ENCODE measurements at places on chromosomes 5 and 9. TPM values are rescaled to one million over a fixed set of nuclear protein-coding genes. Genes with fewer than 3 reads are reported as not detected.

The PTPRD gene
- total RNA-seq, result 4.9 TPM

GRCh38 chr5:57482671-57483106, at the start of gene ACTBL2:
Gene ACTBL2, minus strand, starts transcription at chr5:57482811. Its CDS starts 104 bp downstream, at chr5:57482707.
- no peak for DNase-seq

The ASPN gene
- 13.5 TPM for total RNA-seq

- DNase-seq, result no peak
These were observed 90.0 kb downstream of the ANKRD33B start for GRCh38 chr5:10653751-10654400.

GRCh38 chr9:84593352-84593751, 76.2 kb upstream of the NTRK2 start:
- no peak for DNase-seq

DNA sequence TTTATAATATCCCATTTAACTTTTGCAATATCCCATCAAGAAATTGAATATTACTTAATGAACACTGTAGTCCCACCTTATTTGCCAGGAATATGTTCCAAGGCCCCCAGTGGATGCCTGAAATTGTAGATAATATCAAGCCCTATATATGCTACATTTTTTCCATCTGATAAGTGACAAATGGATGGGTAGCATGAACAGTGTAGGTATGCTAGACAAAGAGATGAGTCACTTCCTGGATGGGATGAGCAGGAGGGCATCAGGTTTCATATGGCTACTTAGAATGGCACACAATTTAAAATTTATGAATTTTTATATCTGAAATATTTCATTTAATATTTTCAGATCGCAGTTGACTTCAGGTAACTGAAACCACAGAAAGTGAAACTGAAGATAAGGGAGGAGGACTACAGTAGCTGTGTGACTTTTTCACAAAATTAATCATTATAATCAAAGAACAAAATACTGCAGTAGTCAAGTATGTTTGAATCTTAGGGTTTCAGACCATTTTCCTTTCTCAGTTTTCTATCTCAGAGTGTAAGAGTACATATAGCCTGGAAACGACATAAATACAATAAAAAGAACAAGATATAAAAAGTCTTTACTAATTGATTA, 636.4 kb upstream of the ARRDC3 start:
- no peak for DNase-seq

The RNF208 gene
- total RNA-seq, result 14.5 TPM

GRCh38 chr9:34707130-34707529, 2.8 kb downstream of the CCL21 start:
- no peak for DNase-seq

DNA sequence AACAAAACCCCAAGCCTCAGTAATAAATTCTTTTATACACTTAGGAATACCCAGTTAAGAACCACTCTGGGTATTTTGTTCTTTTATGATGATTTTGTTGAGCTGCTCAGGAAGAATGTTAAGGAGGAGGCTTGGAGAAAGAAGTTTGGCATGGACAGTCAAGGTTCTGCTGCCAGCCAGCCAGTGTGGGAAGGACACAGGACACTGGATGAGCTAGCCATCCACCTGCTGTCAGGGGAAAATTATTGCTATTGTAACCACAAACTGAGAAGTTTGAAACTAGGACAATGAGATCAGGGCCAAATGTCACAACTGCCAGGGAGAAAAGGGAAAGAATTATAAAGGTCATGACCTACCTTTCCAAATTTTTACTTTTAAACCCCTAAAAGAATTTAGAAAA, 25.9 kb upstream of the ADAMTSL1 start:
- no peak for DNase-seq

GRCh38 chr9:96376891-96377874, 6.3 kb downstream of the SLC35D2 start:
- DNase-seq, result peak; percentile 14

GRCh38 chr5:142048272-142048671, 35.4 kb upstream of the GNPDA1 start:
- no peak for DNase-seq

The MARCHF6 gene
- 116 TPM for total RNA-seq

DNA sequence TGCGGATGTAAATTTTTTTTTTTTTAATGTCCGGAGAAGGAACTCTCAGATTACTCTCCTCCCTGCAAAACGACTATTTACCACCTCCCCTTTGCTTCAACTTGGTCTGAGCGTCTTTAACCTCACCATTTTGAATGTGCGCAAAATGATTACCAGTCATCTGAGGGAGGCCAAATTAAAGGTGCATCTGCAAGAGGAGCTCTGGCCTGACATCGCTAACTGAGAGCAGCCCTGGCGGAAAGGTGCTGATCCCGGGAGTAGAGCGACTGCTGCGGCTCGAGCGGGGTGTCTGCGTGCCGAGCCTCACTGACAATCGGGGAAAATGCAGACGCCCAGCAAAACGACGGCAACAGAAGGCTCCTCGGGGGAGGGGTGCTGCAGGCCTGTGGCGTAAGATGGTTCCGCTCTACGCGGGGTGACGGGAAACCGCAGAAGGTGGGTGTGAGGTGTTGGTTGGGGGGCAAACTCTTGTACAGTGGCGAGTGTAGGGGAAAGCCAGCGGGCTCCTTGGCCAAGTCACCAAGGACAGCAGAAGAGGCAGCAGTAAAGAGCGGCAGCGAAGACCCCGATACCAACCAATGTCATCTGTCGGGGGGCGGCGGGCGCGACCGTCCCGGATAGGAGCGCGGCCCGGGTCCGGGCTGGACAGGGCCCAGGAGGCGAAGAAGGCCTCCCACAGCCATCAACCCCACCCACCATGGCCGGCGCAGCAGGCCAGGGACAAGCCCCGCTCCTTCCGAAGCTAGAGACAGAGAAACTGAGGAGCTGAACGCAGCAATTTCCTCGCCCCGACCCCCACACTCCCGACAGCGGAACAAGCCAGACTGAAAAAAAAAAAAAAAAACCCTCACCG, 557 bp downstream of the PJA2 start:
- DNase-seq, result peak; percentile 83

DNA sequence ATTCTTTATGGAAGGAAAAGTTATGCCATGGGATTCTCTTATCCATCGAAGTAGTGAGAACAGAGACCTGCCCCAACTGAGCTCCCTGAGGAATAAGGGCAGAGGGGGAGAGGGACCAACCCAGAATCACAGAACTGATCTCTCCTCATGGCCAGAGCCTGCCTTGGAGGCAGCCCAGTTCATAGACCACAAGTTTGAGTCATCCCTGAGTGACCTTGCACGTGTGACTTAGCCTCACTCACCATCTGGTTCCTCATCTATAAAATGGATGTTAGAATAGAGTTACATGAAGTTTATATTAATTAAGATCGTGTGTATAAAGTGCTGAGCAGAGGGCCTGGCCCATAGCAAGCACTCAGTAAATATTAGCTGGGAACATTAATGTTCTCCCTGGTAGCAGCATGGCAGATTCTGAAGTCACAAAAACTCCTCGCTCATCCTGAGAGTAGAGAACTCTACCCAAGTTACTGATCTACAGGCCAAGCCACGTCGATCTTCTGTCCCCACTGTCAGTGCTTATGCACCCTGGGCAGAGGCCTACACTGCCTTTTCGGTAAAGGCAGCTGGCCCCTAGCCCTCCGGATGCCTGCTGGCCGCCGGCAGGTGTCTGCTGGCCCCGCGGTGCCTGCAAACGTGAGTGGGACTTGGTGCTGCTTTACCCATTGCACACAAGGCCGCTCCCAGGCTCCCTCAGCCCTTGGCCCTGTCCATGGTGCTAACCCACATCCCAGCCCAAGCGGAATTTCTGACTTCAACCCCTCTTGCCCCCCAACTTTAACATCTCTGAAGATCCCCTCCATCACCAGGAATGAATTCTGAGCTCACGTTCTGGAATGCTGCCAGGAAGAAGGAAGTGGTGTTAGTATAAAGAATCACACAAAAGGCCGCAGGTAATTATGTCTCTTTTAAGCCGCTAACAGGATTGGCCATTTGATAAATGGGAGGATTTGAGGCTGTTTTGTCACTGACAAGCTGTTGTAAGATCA, 61.1 kb upstream of the ARAP3 start:
- no peak for DNase-seq

GRCh38 chr9:124768750-124769548, 2.2 kb downstream of the NR6A1 start:
- no peak for DNase-seq

The SUSD3 gene
- total RNA-seq, result 3.6 TPM

DNA sequence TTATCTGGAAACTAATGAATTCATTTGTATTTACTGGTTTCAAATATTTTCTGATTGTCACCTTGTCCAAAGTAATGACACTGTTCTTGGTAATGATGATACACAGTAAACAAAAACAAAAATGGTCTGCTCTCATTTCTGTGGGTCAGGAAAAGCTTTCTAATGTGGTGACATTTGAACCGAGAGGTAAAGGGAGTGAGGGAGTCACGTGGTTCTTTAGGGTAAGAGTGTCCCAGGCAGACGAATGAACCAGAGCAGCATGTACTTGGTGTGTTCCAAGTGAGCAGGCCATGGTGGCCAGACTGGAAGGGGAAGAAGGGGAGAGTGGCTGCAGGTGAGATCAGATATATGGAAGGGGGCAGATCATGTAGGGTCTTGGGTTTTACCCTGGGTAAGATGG, 247.0 kb upstream of the SLC30A5 start:
- DNase-seq, result no peak

GRCh38 chr5:1465117-1465516, 19.9 kb upstream of the SLC6A3 start:
- DNase-seq, result no peak

DNA sequence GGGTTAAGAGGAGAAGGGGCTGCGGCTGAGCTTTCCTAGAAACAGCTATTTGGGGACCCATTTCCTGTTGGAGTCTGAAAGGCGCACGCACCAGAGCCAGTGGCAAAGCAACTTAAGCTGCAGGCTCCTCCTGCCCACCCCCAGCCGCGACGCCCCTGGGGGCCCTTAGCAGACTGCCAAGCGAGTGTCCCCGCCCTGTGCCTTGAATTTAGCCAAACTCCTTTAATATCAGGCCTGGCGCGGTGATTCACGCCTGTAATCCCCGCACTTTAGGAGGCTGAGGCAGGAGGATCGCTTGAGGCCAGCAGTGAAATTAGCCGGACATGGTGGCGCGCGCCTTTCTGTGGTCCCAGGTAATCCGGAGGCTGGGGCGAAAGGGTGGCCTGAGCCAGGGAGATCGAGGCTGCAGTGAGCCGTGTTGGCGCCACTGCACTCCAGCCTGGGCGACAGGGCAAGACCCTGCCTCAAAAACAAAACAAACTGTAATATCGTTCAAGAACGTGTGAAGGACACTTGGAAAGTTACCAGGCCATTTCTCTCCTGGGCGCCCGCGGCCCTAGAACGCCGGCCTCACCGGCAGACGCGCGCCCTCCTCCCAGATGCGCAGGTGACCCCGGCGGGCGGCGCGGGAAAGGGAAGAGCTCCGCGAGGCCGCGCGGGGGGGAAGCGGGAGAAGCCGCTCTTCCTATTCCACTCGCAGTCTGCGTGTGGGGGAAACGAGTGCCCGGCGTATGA, 1.0 kb upstream of the F2R start:
- no peak for DNase-seq

DNA sequence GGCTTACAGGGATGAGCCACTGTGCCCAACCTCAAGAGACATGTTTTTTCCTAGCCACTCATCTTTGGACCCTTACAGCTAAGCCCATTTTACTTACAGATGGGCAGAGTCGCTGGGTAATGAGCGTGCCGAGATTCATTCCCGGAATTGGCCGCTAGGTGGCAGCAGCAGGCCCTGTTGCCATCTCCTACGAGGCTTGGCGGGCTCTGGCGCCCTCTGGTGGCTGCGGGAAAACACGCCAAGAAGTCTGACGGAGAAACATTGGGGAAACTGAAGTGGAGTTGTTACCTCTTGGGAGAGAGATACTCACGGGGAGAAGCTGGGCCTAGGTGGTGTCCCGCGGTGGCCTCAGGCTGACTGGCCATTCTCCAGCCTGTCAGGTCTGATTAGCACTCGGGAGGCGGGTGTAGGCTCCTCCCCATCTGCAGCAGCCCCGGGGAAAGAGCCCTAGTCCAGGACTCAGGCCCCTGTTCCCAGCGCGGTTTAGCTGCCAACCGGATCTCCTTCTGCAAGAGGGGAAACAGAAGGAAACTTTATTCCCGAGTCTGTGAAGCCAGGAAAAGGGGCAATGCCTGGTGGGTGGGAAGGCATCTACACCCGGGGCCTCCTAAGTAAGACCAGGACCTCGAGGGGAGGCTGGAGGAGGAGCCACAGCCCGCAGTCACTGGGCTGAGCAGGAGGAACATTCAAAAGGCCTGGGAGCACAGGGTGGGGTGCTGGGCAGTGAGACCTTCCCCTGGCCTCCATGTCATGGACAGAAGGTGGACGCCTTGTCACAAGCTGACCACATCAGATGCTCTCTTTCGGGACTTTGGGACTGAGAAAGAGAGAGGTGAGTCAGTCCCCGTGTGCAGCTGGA, 9.7 kb downstream of the PTGES2 start:
- peak; percentile 93 for DNase-seq

The AJM1 gene
- total RNA-seq, result 5.2 TPM

GRCh38 chr9:137236238-137236935, 4.7 kb upstream of the TUBB4B start:
- peak; percentile 93 for DNase-seq

The BNC2 gene
- total RNA-seq, result 0.99 TPM

DNA sequence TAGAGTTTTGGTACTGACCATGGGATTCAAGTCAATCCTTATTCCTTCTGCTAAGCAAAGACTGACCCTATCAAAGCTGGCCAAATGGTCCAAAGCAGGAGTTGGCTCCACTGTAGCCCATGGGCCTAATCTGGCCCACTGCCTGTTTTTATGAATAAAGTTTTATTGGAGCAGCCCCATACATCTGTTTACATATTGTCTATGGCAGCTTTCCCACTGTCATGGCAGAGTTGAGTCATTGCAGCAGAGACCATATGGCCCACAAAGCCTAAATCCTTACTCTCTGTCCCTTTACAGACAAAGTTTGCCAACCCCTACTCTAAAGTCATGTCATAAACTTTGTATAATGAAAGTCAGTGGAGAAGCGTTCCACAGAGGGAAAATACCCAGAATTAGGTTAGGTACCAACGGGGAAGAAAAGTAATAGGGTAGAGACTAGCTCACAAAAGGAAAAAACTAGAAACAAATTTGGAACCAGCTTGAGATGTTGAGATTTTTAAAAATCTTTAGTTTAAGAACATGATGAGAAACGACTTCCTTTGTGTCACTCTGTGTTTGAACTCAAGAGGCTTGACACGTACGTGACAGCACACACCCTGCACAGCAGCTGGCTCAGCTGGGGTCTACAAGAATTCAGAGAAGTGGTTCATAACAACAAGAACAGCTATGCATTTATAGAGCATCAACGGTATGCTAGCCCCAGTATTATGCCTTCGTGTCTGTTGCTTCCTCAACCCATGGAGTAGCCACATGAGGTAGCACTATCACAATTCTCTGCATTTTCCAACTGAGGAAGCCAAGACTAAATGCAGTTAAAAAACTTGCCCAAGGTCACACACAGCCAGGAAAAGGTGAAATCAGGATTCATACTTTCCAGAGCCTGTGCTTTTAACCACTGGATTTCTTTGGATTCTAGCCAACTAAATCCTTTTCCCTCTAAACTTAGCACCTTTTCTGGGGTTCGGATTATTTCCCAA, 198.9 kb upstream of the WWC1 start:
- no peak for DNase-seq

The SPATA31D4 gene
- not detected for total RNA-seq

Data from body of pancreas (tissue), 4 donors.